NCI-H187 treated with DMSO at 0.1 percent for 48 hours (cell line): ENCODE measurements at places on chromosomes 11 and 22.

- no peak for DNase-seq
Measured at GRCh38 chr22:48051796-48052620, 1289.6 kb downstream of the TBC1D22A start.

GRCh38 chr11:43735115-43735514, 54.6 kb downstream of the HSD17B12 start:
- no peak for DNase-seq

GRCh38 chr11:1422481-1422880, 32.7 kb downstream of the BRSK2 start:
- no peak for DNase-seq

DNA sequence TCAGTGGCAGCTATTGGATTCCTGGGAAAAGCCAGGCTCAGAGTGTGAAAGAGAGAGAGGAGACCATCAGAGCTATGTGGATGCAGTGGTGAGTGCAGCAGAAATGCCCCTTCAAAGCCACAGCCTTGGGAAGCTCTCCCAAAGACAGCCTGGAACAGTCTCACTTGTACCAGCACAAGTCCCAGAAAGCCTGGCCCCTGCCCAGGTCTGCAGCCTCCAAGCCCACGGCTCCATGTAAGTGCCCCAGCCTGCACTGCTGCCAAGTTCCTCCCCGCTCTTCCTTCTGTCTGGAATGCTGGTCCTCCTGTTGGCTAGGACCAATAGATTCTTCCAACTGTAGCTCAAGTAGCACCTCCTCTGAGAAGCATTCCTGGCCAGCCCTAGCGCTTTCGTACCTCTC, 539.7 kb downstream of the MIAT start:
- no peak for DNase-seq

DNA sequence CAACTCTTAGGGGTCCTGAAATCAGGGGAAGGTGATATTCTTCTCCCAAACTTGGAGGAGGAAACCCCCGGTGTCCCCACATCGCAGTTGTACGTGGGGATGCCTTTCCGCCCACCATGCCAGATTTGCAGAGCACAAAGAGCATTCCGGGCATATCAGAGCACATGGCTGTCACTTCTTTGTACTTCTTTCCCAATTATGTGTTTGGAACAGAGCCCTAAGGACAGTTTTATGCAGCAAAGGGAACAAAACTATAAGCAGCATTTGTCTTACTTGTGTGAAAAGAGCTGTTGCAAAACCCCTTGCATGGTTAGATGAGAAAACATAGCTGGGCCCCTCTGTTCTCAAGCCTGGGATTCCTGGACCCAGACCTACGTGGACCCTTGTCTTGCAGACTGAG, 41.2 kb downstream of the NTM start:
- DNase-seq = no peak

DNA sequence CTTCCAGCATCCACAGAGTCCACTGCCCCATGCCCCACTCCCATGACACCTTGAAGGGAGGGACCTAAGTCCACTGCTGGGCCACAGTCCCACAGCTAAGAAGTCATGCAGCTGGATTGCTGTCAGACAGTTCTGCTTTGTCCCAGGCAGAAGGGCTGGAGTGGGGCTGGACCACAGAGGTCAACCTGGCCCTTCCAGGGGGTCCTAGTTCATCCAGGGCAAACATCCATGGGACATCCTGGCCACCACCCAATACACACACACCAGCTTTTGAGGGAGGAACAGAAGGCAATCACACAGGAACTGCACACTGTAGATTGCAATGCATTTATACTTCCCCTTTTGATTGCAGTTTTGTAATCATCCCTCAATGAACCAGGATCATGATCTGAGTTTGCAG, 11.3 kb upstream of the APOL4 start:
- DNase-seq = no peak

DNA sequence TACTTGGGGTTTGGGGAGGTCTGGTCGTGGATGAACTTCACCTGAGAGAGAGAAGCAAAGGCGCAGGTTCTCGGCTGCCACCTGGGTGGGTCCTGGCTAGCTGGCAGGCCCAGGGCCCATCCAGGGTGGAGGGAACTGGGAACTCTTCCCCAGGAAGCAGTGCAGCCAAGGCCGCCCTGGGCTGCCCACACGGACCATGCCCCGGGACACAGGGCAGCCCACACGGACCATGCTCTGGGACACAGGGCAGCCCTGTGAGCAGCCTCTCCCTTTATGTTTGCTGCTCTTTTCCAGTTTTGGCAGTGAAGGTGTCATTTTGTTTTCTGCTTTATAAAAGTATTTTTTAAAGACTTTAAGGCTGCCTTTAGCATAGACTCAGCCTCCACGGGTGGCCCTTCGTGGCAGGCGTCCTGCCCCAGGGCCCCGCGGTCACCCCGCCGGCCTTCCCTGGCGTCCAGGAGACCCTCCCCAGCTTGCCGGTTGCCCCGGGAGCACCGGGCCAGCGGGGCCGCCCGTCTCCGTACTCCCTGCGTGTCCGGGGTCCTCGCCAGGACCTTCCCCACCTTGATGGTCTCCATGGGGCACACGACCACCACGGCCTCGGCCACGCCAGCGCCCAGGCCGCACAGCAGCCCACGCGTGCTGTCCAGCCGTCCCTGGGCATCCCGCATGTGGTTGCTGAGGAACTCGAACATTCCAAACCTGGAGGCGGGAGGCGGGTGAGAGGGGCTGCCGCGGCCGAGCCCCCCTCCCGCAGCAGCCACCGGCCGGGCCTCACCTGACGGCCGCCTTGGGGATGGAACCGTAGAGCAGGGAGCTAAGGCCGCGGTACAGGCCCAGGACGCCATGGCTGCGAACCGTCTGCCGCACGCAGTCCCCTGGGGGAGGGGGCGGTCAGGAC, 1.1 kb downstream of the SLC25A1 start:
- no peak for DNase-seq

DNA sequence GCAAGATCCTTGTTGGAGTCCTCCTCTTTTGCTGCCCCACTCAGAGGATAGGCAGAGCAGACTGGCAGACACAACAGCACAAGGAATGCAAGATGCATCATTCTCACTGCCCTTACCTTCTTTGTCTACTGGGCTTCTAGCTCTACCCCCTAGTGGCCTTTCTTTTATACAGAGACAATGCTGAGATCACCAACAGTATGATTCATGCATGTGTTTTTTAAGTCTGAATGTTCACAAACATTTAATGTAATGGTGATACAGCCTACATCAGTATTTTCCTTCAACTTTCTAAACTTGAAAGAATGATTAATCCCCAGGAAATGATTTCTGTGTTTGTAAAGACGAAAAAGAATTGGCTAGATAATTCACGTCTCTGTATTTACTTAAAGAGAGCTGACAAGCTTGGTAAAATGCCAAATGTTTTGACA, at the start of gene MMP10:
Gene MMP10, minus strand, starts transcription at position 138 of the 428 bp plus-strand sequence. Its CDS starts 37 bp downstream, at position 101.
- DNase-seq = no peak

DNA sequence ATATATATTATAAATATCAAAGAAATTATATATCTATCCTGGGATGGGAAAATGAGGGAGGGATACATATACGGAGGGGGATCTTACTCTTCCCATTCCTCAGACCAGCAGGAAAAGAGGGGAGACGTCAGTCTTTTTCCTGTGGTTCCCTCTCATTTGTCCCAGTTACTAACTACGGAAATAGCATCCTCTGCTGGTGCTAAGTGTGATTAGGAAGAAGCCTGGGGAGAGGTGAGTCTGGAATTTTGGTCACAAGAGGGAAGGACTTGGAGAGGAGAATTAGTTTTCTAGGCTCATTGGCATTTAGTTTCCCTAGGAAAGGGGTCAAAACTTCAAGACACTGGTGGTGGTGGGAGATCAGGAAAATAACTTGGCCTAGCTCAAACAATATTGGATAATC, 11.6 kb downstream of the MED19 start:
- DNase-seq = no peak

GRCh38 chr22:30159561-30160353, 79.5 kb downstream of the HORMAD2 start:
- no peak for DNase-seq
